ENCODE measurements at places on chromosomes 12 and 14. TPM values are rescaled to one million over a fixed set of nuclear protein-coding genes. Genes with fewer than 3 reads are reported as not detected.
A peak's percentile ranks its signal among the peaks of the same experiment; 100 is the strongest.

DNA sequence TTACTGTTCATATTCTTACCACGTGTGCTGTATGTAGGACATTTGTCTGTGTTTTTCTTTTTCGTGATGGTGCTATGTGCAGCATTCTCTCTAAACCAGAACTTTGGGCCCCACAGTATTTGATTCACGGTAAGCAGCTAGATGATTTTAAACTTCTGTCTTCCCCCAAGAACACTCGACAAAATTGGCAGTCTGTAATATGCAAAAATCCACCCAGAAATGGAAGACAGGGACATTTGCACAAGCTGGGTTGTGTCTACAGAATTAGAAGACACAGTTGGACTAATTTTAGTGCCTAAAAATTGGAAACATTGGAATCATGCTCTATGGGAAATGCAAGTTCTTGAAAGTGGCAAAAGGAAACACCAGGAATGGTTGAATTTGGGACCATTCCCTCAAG, 24.1 kb upstream of the MED13L start:
- H3K27ac ChIP-seq, result no peak overlapping the region
- H3K4me1 ChIP-seq, result no peaks in the 10 kb centered on the region
- DNase-seq, result no peak
- no peaks in the 10 kb centered on the region for H3K27me3 ChIP-seq
- no peaks in the 10 kb centered on the region for H3K36me3 ChIP-seq
- H3K4me3 ChIP-seq, result no peak overlapping the region

DNA sequence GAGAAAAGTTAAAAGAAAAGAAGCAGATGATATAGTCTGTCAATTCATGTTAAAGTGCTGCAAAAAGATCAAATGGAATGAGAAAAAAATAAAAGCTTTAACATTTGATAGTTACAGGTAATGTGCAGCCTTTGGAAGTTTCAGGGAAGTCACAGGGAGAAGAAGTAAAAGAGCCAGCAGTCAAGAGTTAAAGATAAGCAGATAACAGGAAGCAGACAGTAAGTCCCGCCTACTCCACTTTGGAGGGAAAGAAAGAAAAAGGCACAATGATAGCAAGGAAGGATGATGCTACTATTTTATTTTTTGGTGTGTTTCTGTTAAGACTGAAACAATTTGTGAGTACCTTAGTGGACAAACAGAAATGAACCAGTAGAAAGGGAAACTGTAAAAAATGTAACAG, 111.1 kb upstream of the KRR1 start:
- peaks cover 6% of the 10 kb centered on the region for H3K27me3 ChIP-seq
- no peaks in the 10 kb centered on the region for H3K36me3 ChIP-seq
- no peak overlapping the region for H3K27ac ChIP-seq
- DNase-seq, result no peak
- H3K4me3 ChIP-seq, result no peak overlapping the region

DNA sequence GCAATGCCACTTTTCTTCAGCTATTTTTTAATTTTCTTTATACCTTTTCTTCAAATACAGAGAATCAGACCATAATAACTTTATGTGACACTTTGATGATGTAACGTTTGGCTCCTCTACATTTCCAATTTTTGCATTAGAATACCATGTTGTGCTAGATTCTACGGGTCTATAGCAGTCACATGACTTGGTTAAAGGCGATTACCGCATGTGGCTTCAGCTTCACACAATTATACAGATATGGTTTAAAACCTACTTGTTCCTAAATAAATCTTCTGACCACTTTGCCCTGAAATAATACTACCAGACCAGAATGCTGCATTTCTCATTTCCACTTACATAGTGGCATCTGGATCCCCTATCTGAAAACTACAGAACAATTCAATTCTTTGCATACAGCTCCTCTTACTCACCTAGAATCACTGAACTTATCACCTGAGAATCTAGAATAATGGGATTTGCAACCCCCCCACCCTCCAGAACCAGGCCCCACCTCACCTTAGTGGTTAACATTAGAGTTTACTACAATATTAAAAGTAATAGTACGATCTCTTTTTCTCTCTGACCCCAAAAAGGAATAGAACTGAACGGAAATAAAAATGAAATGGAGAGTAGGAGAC, 1.3 kb downstream of the MAX start:
- H3K4me3 ChIP-seq, result peak overlapping the region; percentile 90
- peaks cover 39% of the 10 kb centered on the region for H3K36me3 ChIP-seq

- H3K36me3 ChIP-seq, result no peaks in the 10 kb centered on the region
- H3K27me3 ChIP-seq, result peaks cover 16% of the 10 kb centered on the region
- H3K4me3 ChIP-seq, result no peak overlapping the region
- DNase-seq, result no peak
Observed at GRCh38 chr14:93543766-93544165, 113.0 kb downstream of the UNC79 start.

GRCh38 chr12:112965643-112966042, 12.7 kb upstream of the OAS2 start:
- no peak overlapping the region for H3K4me3 ChIP-seq
- H3K27ac ChIP-seq, result no peak overlapping the region
- DNase-seq, result no peak
- H3K27me3 ChIP-seq, result no peaks in the 10 kb centered on the region
- H3K4me1 ChIP-seq, result no peaks in the 10 kb centered on the region

- H3K27me3 ChIP-seq, result no peaks in the 10 kb centered on the region
- H3K4me3 ChIP-seq, result no peak overlapping the region
- peaks cover 24% of the 10 kb centered on the region for H3K36me3 ChIP-seq
- H3K27ac ChIP-seq, result no peak overlapping the region
Observed at GRCh38 chr12:119772431-119772830, 104.5 kb downstream of the PRKAB1 start.

GRCh38 chr12:1044696-1045095, 53.7 kb downstream of the ERC1 start:
- DNase-seq, result no peak
- no peak overlapping the region for H3K4me3 ChIP-seq
- peaks cover 17% of the 10 kb centered on the region for H3K4me1 ChIP-seq
- peaks cover 6% of the 10 kb centered on the region for H3K36me3 ChIP-seq
- no peaks in the 10 kb centered on the region for H3K27me3 ChIP-seq

DNA sequence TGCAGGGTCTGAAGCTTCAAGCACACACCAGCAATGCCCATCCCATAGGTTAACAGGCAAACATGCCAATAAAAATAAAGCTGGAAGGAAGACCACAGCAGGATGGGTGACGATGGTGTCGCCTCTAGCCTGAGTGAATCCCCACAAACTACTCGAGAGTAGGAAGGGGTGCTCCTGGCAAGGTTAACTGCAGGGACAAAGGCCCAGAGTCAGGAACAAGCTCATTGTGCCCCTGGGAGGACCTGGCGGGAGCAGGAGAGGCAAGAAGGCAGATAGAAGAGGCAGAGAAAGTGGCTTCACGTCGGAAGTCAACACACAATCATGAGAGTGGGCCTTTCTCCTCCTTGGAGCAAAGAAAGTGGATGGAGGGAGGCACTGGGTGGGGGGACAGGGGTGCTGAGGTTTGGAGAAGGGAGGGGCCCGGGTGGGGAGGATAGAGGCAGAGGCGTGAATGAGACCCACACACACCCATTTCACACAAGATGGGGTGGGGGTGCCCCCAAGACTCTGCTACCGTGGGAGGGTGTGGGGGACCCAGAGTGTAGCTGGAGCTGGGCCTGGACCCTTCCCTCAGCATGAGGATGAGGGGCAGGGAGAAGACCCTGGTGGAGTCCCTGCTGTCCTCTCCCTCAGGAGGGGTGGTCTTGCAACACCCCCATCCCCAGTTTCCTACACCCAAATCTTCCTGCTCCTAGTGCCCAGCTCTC, 43.1 kb downstream of the DIO3 start:
- DNase-seq, result no peak
- H3K27me3 ChIP-seq, result peaks cover 15% of the 10 kb centered on the region
- H3K27ac ChIP-seq, result no peak overlapping the region
- no peaks in the 10 kb centered on the region for H3K36me3 ChIP-seq
- no peak overlapping the region for H3K4me3 ChIP-seq

GRCh38 chr12:32595251-32595650, 83.8 kb upstream of the DNM1L start:
- DNase-seq, result no peak
- peaks cover 2% of the 10 kb centered on the region for H3K4me1 ChIP-seq
- H3K36me3 ChIP-seq, result no peaks in the 10 kb centered on the region
- H3K4me3 ChIP-seq, result no peak overlapping the region
- H3K27me3 ChIP-seq, result no peaks in the 10 kb centered on the region
- H3K27ac ChIP-seq, result no peak overlapping the region

- H3K27me3 ChIP-seq, result no peaks in the 10 kb centered on the region
- peaks cover 36% of the 10 kb centered on the region for H3K4me1 ChIP-seq
- DNase-seq, result no peak
- H3K27ac ChIP-seq, result no peak overlapping the region
- H3K36me3 ChIP-seq, result peaks cover 3% of the 10 kb centered on the region
- no peak overlapping the region for H3K4me3 ChIP-seq
Observed at GRCh38 chr12:56014205-56014604, 6.6 kb upstream of the IKZF4 start.

GRCh38 chr12:123085066-123085465, 65.8 kb downstream of the PITPNM2 start:
- no peaks in the 10 kb centered on the region for H3K36me3 ChIP-seq
- DNase-seq, result no peak
- H3K4me1 ChIP-seq, result peaks cover 22% of the 10 kb centered on the region
- no peaks in the 10 kb centered on the region for H3K27me3 ChIP-seq
- H3K27ac ChIP-seq, result peak overlapping the region; percentile 23
- no peak overlapping the region for H3K4me3 ChIP-seq

- H3K27ac ChIP-seq, result peak overlapping the region; percentile 100
- H3K4me1 ChIP-seq, result peaks cover 80% of the 10 kb centered on the region
- no peak for DNase-seq
- H3K4me3 ChIP-seq, result no peak overlapping the region
Observed at GRCh38 chr14:61498303-61498702, 176.9 kb downstream of the PRKCH start.

- no peaks in the 10 kb centered on the region for H3K36me3 ChIP-seq
- no peak for DNase-seq
- H3K27ac ChIP-seq, result no peak overlapping the region
- H3K4me1 ChIP-seq, result no peaks in the 10 kb centered on the region
- no peak overlapping the region for H3K4me3 ChIP-seq
Observed at GRCh38 chr12:40469736-40470135, 222.5 kb upstream of the CNTN1 start.

- H3K27ac ChIP-seq, result no peak overlapping the region
- no peaks in the 10 kb centered on the region for H3K27me3 ChIP-seq
- H3K4me1 ChIP-seq, result peaks cover 19% of the 10 kb centered on the region
- H3K4me3 ChIP-seq, result no peak overlapping the region
- no peaks in the 10 kb centered on the region for H3K36me3 ChIP-seq
- DNase-seq, result no peak
Observed at GRCh38 chr12:12333407-12334366, 16.4 kb downstream of the MANSC1 start.

DNA sequence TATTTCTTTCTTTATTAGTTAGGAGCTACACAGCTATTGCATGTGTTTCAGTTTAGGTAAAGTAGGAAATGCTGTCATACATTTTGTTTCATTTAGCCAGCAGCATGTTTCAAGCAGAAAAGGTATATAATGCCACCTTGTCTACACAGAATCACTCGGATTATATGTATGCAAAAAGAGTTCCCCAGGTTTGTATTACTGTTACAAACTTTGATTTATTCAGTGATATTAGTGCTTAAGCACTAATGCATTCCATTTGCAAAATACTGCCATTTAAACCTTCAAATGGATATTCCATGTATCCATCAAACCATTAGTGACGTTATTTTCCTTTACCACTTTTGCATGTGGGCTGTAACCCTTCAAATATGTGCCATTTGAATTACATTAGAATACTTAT, 564.0 kb downstream of the RPL10L start:
- H3K27me3 ChIP-seq, result no peaks in the 10 kb centered on the region
- H3K27ac ChIP-seq, result no peak overlapping the region
- H3K36me3 ChIP-seq, result no peaks in the 10 kb centered on the region

- no peak for DNase-seq
- no peaks in the 10 kb centered on the region for H3K4me1 ChIP-seq
- no peak overlapping the region for H3K4me3 ChIP-seq
- no peaks in the 10 kb centered on the region for H3K36me3 ChIP-seq
- H3K27me3 ChIP-seq, result peaks cover 4% of the 10 kb centered on the region
Observed at GRCh38 chr12:15839682-15840081, 42.5 kb upstream of the STRAP start.

- H3K4me3 ChIP-seq, result no peak overlapping the region
- no peak for DNase-seq
- H3K36me3 ChIP-seq, result no peaks in the 10 kb centered on the region
- no peaks in the 10 kb centered on the region for H3K4me1 ChIP-seq
- peaks cover 22% of the 10 kb centered on the region for H3K27me3 ChIP-seq
- no peak overlapping the region for H3K27ac ChIP-seq
Observed at GRCh38 chr12:51904951-51905470, 2.3 kb upstream of the ACVRL1 start.

DNA sequence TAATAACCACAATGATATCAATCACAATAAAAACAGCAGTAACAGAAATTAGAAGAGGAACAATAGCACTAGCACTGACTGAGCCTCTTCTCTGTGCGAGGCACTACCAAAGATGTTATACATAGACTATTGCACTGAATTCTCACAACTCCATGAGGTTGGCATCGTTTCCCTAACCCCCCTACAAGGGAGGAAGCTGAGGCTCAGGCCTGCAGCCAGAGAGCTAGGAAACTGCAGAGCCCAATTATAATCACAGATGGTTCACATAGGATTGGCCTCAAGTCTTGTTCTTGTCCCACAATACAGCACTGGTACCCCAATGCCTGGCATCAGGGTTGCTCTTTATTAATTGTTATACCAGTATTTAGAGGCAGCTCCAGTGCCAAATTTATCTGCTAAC, 278.0 kb downstream of the CEP128 start:
- DNase-seq, result no peak
- no peaks in the 10 kb centered on the region for H3K27me3 ChIP-seq
- no peak overlapping the region for H3K4me3 ChIP-seq
- no peak overlapping the region for H3K27ac ChIP-seq

DNA sequence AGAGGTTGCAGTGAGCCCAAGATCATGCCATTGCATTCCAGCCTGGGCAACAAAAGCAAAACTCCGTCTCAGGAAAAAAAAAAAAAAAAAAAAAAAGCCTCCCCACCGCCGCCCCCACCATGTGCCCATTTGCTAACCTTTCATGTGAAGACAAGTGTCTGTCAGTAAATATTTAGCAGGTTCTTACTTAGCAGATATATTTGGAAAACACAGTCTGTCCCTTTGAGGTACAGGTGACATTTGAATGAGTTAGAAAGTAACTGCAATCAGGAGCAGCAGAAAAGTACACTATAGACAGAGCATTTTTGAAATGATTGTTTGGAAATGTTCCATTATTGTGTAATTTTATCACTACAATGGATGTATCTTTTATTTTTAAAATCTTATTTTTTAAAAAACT, 119.7 kb downstream of the FGD4 start:
- no peaks in the 10 kb centered on the region for H3K27me3 ChIP-seq
- H3K4me1 ChIP-seq, result peaks cover 6% of the 10 kb centered on the region
- no peaks in the 10 kb centered on the region for H3K36me3 ChIP-seq
- no peak for DNase-seq
- H3K4me3 ChIP-seq, result no peak overlapping the region
- no peak overlapping the region for H3K27ac ChIP-seq

Gene SAMD4A
- 4.5 TPM for total RNA-seq

Gene PSEN1
- 23.1 TPM for total RNA-seq

Gene OLR1
- total RNA-seq, result not detected

Gene ANKRD33
- not detected for total RNA-seq

Gene ABHD12B
- not detected for total RNA-seq

Gene PPP1R1A
- total RNA-seq, result not detected

Gene SERPINA1
- total RNA-seq, result 1.0 TPM

Gene KERA
- not detected for total RNA-seq
